ENCODE measurements at places on chromosomes 7 and 10.
A peak's percentile ranks its signal among the peaks of the same experiment; 100 is the strongest.

DNA sequence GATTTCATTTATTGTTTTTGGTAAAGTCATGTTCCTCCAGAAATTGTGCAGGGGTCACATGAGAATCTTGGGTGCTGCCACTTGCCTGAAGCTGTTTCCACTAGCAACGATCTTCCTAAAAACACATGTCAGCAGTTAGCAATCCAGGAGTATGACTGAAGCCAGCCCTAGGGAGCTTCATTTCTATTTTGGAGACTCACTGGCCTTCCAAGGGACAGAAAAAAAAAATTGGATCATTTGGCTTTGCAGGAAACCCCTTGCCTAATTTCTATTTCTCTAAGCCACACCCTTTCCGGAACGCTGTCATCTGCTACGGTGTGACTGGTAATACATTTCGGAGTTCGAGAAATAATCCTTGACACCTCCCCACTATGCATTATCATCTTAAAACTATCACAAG, 204.7 kb downstream of the TAX1BP1 start:
- no peak for DNase-seq

GRCh38 chr10:15083674-15084501, 4.7 kb downstream of the ACBD7 start:
- DNase-seq, result no peak

GRCh38 chr7:105675934-105676371, 94.7 kb upstream of the EFCAB10 start:
- no peak for DNase-seq

GRCh38 chr7:29611941-29612544, 48.4 kb downstream of the PRR15 start:
- DNase-seq, result no peak

DNA sequence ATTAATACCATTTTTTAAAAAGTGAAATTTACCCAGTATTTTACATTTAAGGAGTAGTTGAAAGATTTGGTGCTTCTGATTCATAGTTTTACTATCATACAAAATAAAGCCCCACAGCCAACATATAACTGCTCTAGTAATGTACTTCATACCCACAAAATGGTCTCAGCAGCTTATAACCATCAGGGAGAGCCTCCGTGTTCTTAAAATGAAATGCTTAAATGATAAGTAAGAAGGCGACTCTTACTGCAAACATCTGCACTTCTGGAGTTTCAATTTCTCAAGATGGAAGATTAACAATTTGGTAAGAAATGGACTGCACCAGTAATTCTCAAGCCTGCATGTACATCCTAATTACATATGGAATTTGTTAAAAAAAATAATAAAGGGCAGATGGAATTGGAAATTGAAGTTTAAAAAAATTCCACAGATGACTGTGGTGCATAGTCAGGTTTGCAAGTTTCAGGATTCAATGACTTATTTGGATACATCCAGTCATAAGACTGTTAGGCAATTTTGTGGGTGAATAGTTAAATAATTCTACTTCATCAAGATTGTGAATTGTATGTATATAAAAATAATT, 461.0 kb downstream of the KIF20B start:
- no peak for DNase-seq

DNA sequence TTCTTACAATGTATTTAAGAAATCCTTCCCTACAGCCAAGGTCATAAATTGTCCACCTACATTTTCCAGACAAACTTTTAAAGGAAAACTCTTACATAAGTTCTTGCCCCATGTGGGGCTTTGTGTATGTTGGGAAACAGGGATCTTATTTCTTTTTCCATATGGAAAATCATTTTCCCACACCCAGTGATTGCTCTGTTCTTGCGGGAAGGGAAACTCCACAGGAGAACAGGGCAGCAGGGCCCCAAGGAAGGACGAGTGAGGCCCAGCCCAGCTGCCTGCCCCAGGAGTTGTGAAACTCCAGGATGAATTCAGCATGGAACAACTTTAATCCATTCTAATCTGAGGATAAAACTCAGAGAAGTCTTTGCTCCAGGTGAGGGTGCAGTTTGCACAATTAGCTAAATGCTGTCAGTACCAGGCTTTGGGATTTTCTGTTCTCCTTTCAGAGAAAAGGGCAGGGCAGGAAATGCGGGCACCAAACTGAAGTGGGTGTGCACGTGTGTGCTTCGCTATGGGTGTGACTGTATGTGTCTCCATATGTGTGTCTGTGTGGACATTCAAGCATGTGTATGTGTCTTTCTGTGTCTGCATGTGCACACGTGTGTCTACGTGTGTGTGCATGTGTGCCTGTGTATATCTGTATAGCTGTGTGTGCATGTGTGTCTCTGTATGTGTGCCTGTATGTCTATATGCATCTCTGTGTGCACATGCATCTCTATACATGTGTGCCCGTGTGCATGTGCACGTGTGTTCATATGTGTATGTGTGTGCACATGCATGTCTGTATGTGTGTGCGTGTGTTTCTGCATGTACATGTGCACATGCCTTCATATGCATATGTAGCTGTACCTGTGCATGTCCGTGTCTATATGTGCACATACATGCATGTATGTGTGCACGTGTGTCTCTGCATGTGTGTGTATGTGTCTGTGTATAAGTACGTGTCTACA, 102.0 kb upstream of the FAM20C start:
- DNase-seq, result no peak

DNA sequence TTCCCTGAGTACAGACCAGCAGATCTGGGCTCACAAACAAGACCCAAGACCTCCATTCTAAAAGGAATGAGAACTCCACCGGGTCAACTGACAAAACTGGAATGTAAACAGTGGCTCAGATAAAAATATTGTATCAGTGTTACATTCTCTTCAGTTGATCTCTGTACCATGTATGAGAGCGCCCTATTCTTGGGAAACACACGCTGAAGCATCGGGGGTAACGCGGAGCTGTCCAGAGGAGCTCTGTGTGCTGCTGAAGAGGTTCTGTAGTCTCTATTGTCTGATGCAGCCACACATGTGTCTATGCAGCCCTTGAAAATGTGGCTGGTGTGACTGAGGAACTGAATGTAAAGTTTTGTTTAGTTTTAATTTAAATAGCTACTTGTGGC, 39.7 kb downstream of the HIPK2 start:
- no peak for DNase-seq

DNA sequence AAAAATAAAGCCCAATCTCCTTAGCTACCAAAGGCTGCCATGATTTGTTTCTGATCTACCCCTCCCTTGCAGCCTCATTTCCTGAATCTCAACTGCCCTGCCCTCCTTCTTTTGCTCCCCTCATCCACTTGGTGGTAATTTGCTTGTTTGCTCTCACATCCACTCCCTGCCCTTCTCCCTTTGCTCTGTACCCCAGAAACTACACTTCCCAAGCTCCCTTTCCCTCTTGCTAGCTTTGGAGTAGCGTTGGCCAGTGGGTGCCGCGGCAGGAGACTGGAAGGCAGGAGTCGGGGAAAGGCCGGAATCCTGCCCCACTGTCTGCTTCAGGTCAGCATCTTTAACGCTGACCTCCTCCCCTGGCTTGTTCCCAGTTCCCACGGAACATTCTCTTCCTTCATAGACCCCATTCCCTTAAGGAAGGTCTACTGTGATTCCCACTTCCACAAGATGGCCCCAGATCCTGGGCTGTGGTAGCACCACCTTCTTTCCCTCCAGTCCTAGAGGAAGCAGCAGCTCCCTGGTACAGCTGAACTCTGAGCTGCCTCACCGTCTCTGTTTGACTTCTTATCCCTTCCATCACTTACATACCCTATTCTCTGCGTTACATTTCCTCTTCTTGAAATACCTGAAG, 79.1 kb downstream of the PIK3CG start:
- no peak for DNase-seq

DNA sequence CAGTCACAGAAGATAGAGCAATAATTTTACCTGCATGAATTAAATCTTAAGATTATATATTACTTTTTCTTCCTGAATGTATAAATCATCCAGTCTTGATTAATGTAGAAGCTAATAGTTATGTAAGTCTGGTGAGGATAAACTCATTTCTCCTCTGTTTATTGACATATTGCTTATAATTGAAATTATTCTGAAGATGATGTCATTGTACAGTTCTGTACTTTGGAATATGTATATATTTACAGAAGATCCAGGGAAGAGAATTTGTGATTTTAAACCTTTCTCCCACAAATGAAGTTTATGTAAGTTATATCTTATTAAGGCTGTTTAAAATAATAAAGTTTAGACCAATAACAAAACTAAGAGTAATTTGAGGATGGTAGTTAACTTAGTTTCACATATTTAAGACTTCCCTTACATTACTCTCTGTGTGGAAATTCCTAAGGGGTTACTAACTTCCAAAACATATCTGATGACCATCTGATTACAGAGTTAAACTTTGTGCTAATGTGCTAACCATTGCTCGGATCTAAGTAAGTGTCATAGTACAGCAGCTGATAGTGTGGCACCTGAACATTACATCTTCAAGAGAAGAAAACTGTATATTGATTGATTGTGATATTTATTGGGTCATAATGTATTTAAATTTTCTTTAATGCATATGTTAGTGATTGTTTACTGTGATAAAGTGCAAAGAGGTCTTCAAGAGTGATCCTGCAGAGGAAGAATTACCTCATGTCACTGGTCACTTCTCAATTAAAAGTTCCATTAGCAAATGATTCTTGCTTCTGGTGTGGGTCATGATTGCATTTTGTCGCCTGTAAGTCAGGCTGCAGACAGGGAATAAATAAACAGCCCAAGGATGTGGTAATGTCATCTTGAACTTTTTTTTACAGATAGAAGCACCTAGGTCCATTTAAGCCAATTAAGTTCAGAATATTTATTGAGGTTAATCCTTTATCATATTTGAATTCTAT, 96.9 kb downstream of the UBE3C start:
- no peak for DNase-seq

GRCh38 chr10:71694039-71694501, 25.5 kb downstream of the C10orf105 start:
- no peak for DNase-seq

GRCh38 chr7:156494960-156495359, 145.6 kb upstream of the RNF32 start:
- DNase-seq, result no peak

DNA sequence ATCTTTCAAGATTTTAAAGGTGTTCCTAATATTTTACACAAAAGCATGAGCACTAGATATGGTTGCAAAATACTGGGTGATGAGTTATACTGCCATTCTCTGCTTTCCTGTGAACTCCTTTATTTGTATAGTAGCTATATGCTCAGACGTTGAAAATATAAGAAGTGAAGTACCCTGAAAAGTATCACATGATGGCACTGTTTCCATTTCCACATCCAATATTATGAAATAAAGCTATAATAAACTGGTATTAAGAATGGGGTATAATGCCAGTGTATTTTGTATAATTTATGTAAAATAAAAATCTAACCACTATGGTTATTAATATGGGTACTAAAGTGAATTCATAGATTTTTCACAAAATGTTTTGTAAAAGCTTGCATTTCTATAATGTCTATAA, 79.6 kb upstream of the FOXP2 start:
- DNase-seq, result no peak

DNA sequence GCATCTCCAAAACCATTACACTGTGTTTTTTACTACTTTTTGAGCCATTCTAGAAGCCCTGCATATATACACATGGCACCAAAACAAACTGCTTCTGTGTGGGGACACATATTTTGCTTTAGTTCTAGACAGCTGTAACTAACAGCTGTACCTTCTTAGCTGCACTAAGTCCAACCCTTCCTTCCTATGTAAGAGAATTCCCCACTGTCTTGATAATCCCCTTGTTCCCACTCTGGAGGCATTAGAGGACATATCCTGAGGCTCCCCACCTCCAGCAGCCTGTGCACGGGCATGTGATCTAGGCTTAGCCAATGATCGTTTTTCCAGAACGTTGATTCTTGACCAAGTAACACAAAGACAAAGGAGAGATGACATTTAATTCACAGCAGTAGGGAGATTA, 13.3 kb upstream of the CDK13 start:
- DNase-seq, result no peak

GRCh38 chr10:119281581-119282071, 74.3 kb downstream of the GRK5 start:
- peak; percentile 82 for DNase-seq

DNA sequence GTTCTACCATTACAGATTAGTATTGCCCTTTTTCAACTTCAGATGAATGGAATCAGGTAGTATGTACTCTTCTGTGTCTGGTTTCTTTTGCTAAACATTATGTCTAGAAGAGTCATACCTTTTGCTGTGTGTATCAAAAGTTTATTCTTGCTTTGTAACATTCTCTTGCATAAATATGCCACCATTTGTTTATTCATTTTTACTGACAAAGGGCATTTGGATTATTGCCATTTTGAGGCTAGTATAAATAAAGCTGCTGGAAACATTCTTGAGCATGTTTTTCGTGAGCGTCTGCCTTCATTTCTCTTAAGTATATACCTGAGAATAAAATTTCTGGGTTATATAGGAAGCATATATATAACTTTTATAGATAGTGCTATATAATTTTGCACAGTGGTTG, 121.7 kb upstream of the CSTF2T start:
- DNase-seq, result no peak
